NCI-H2171 (cell line): ENCODE measurements at places on chromosomes 6 and 20.
A peak's percentile ranks its signal among the peaks of the same experiment; 100 is the strongest.

DNA sequence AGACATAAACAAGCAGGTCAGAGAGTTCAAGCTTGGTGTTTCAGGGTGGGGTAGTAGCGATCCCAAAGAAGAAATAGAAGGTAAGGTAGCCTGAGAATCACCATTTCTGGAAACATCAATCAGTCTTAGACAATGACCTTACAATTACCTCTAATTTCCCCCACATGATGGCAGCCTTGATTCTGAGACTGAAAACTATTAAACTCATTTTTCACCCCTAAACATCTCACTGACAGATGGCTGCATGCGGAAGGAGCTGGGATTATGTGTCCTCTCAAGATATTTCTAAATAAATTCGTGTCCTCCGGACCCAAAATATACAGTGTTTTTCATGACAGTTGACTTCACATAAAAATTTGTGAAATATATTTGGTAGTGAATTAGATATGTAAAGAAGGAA, 61.0 kb downstream of the KIF6 start:
- peak; percentile 14 for DNase-seq

GRCh38 chr6:79072640-79073181, 5.3 kb downstream of the PHIP start:
- DNase-seq = no peak

GRCh38 chr6:4606821-4607704, 169.1 kb upstream of the CDYL start:
- DNase-seq = no peak

DNA sequence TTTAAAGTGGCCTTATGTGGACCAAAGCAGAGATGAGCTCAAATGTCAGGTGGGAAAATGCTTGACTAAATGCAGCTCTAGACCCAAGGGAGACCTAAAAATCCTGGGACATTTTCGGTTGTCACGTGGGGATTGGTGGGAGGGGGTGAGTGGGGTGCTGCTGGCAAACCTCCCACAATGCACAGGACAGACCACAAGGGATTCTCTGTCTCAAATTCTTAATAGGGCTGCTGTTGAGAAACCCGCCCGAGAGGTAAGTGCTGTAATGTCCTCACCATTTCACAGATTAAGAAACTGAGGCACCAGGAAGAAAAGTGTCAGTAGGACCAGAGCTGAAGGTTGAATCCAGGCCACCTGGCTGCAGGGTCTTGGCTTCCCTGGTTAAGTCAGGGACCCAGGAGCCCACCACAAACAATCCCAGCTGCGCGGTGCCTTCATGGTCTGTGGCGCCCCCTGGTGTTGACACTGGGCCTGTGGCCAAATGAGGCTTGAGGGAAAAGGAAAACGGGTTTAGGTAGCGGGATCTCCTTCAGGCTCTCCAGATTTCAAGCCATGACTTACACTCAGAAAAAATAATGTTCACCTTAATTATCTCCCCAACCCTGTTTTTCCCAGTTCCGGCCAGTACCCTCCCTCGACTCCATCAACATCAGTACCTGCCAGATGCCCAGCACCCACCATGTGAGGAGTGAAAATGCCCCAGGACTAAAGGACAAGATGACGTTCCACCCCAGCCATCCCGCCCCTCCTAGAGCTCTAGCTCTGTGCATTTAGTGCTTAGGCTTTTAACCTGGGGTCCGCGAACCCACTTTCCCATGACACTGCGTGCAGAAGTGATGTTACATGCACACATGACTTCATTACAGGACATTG, 7.2 kb downstream of the HLA-G start:
- DNase-seq = no peak

GRCh38 chr6:26130581-26131249, 43.5 kb downstream of the HFE start:
- no peak for DNase-seq

- DNase-seq = no peak
These were observed 33.6 kb downstream of the CDK19 start for GRCh38 chr6:110781522-110782214.

- DNase-seq = no peak
These were observed 138.8 kb downstream of the HIVEP1 start for GRCh38 chr6:12150812-12151432.

- no peak for DNase-seq
These were observed 8.6 kb downstream of the FAM50B start for GRCh38 chr6:3857468-3858456.

DNA sequence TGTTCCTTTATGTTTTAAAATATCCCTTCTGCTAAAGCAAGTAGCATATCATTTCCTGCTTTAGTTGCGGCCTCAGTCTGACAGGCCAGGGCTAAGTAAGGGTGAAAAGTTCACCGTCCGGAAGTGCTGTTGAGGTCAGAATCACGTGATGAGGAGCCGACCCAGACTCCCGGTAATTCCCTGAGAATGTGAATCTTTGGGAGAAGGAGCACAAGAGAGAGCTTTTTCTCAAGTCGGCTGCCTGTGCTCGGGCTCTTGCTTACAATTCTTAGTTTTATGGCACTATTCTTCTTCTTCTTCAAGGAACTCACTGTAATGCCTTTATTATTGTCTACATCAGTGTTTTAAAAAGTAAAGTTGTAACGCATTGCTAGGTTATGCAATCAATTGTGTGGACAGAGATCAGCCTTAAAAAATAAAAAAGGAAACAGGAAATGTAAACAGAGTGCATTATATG, 309.3 kb downstream of the PRL start:
- no peak for DNase-seq

DNA sequence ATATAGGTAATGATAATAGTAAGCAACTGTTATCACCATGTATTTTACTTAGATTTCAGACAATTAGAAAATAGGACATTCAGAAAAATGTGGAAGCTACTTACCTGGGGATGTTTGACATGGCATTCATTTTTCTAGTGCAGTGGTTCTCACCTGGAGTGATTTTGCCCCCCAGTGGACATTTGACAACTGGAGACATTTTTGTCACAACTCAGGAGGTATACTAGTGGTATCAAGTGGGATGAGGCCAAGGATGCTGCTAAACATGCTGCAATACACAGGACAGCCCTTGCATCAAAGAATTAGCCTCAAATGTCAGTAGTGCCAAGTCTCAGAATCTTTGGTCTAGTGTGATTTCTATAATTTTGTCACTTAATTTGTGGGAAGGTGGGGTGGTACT, 36.1 kb downstream of the NUS1 start:
- DNase-seq = no peak

GRCh38 chr6:141562186-141562811, 570.4 kb upstream of the GJE1 start:
- DNase-seq = peak; percentile 42

GRCh38 chr20:4150070-4150441, 134.7 kb upstream of the RNF24 start:
- no peak for DNase-seq

DNA sequence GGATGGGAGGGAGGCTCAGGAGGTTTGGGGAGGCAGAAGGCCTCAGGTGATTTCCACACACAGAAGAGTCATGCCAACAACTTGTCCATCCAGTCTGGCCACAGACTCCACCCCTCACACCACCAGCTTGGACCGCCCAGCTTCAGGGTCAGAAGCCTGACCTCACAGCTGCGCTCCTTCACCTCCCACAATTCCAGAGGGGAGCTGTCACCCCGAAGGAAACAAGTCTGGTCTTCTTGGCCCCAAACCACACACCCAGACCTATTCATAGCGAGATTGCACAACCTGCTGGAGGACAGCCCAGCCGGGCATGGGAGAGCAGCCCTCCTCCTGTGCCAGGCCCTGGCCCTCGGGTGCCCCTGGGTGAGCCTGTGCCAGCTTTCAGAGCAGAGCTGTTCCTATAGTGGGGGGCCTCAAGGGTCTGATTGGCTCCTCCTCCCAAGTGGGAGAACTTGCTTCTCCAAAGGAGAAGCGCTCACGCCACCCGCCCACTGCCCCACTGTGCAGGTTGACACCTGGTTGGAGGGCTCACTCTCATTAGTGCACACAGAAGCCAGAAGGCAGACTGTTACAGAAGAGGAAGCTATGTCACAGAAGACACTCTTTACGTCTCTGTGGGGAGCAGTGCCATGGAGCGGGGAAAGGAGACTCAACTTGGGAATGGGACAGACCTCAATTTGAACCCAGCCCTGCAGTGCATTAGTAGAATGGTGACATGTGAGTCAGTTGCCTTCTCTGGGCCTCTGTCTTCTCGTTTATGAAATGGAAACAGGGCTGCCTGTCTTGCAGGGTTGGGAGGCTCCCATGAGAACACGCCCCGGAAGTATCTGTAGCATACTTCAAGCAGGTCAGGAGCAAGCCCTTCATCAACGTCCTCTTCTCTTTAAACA, 128.8 kb downstream of the FOXO3 start:
- DNase-seq = no peak

- no peak for DNase-seq
These were observed 4.9 kb downstream of the RGS17 start for GRCh38 chr6:153126218-153126617.

DNA sequence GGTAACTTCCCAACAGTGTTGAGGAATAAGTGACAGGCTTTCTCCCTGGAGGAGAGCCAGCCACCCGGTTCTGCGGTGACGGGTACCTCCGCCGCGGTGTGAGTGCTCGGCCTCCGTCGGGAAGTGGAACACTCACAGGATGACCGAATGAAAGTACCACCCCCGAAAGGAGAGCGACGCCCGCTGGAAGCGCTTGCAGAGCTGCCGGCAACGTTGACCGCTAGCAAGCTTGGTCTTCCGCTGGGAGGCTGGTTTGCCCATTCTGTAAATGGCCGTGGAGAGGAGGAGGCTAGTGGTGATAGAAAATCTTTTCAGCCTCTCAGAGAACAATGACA, 614 bp upstream of the TMEM242 start:
- no peak for DNase-seq

DNA sequence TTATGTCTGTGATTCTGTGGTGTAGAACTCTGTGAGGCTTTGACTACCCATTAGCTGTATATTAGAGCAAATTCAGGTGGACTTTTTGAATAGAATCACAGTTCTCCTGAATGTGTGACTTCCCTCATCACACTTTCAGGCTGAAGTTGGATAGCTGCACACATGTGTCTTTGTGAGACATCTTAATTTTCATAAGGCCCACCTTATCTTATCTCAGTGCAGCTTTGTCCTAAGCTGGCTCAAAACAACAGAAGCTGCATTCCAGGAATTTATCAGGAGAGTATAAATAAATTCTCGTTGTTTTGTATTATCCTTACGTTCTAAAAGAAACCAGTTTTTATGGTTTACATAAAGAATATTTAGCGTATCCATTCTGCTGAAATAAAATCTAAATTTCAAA, 26.2 kb upstream of the SLC35D3 start:
- DNase-seq = no peak

- DNase-seq = peak; percentile 26
These were observed 2.6 kb downstream of the PRSS35 start for GRCh38 chr6:83514866-83515466.

DNA sequence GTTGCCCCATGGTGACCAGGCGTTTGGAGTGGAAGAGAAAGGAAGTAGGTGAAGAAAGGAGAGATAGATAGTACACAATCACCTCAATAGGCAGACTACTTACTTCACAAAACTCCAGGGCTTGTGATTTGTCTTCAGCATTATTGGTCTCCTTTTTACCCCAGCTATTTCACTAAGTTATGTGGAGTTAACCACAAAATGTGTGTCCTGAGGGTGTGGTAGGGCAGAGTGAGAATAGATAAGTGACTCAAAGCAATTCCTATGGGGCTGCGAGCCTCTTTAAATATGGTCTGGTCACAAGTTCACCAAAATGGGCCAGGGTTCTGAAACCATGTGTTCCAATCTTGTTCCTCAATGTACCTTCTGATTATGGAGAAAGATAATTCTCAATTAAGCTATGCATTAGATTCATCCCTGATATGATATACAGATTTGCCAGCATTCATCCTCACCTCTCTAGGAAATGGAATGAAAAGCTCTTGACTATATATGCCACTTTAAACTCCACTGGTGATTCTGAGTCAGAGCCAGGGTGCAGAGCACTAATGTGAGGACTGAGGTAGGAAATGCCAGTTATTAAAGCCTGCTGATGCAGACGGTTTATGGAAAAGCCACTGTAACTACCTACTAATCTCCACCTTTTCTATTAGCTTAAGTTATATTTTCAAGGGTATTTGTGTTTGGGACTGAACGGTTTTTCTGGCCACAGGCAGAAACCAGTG, 310.6 kb upstream of the MANEA start:
- no peak for DNase-seq

- peak; percentile 89 for DNase-seq
These were observed 39.6 kb upstream of the GFOD1 start for GRCh38 chr6:13526727-13527670.

DNA sequence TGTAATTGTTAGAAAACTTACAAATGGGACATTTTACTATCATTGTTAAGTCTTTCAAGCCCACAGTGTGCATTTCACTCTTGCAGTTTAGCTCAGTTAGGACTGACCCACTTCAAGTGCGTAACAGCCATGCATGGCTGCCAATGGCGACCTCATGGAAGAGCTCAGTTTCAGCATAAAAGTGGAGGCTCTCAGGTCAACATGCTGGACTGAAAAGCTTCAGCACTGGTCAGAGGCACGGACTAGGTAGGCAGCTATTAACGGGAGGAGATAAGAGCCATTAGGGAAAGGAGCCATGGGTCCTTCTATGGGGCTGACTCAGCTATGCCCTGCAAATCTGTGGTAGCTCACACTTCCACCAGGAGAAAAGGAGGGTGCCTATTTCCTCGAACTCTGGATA, 101.8 kb downstream of the TTLL2 start:
- DNase-seq = no peak

- no peak for DNase-seq
These were observed 50.2 kb downstream of the AGPAT4 start for GRCh38 chr6:161223646-161224045.

DNA sequence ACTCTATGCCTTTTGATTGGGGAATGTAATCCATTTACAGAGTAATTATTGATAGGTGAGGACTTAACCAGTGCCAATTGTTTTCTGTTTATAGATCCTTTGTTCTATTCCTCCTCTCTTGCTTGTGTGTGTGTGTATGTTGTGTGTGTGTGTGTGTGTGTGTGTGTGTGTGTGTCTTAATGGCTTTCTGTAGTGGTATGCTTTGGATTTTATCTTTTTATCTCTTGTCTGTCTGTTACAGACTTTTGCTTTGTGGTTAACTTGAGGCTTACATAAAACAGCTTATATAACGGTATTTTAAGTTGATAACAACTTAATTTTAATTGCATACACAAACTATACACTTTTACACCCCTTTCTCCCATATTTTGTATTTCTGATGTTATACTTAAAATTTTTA, 54.7 kb downstream of the CDC5L start:
- no peak for DNase-seq
